ENCODE measurements at places on chromosomes 16 and 17.
A peak's percentile ranks its signal among the peaks of the same experiment; 100 is the strongest.

DNA sequence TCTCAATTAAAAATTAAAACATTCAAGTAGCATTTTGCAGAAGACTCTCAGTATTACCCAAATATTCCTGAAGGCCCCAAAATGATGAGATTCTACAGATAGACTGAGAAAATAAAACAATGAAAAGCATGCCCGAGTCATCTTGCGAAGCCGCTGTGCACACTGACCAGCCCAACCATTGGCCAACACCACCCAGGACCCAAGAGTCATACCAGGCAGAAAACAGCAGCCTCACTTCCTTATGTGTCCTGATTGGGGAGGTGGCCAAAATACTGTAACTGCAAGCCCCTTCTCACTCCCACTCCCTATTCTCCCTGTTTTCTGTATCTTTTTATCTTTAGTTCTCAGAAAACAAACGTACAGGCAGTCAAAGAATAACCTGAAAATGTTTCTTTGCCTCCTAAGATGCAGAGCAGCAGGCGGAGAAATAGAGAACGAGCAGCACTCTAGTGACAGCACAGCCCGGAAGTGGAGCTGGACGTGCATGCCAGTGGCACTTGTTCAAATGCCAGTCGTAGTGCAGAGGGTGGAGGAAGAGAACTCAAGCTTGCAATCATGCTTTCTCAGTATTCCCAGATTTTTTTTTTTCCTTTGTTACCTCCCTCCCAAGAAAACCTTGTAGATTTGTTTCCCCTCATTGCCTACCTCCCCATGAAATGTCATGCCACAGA, 182.3 kb upstream of the SOX9 start:
- no peak for DNase-seq

- no peak for DNase-seq
Observed at GRCh38 chr17:49747632-49748031, 16.3 kb downstream of the FAM117A start.

GRCh38 chr16:23072769-23073549, 76.3 kb downstream of the USP31 start:
- no peak for DNase-seq

GRCh38 chr16:86019446-86020047, 120.6 kb downstream of the IRF8 start:
- DNase-seq, result no peak

DNA sequence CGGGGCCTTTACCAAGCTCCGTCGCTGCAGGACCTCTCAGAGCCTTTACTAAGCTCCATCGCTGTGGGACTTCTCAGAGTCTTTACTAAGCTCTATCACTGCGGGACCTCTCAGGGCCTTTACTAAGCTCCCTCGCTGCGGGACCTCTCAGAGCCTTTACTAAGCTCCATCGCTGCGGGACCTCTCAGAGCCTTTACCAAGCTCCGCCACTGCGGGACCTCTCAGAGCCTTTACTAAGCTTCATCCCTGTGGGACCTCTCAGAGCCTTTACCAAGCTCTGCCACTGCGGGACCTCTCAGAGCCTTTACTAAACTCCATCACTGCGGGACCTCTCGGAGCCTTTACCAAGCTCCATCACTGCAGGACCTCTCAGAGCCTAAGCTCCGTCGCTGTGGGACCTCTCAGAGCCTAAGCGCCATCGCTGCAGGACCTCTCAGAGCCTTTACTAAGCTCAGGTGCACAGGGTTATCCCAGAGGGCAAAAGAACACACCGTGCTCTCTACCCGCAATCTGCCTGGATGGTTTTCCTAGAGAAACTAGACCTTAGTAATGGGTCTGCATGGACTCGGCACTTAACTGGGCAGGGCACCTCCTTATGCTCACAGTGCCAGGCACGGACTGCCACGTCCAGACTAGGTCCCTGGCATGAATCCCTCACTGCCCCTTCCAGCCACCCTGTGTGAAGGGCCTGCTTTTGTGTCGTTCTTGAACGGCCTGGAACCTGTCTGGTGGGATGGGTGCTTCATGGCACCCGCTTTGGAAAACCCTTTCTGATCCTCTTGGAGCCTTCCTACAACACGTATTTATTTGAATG, 69.2 kb upstream of the DOC2B start:
- DNase-seq, result no peak

- DNase-seq, result peak; percentile 91
Observed at GRCh38 chr17:45425125-45425983, 7.3 kb downstream of the ARHGAP27 start.

GRCh38 chr17:29769225-29769624, 146.5 kb upstream of the CORO6 start:
- no peak for DNase-seq

DNA sequence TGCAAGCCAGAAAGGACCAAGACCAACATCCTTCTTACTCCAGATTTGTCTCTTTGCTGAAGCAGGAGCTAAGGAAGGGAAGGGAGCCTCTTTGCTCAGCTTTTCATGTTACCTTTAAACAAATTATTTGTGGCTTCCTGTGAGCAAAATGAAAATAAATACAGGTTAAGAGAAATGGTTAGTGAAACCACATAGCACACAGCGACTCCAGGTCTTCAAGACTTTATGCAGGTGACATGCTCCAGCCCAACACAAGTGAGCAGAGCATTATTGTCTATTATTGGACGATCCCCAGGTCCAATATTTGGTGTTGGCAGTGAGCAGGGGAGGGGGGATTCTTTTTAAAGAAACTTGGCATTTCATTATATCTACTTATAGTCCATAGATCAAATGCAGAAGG, 53.3 kb downstream of the SALL1 start:
- no peak for DNase-seq

GRCh38 chr17:79483842-79484241, 127.0 kb downstream of the RBFOX3 start:
- no peak for DNase-seq

DNA sequence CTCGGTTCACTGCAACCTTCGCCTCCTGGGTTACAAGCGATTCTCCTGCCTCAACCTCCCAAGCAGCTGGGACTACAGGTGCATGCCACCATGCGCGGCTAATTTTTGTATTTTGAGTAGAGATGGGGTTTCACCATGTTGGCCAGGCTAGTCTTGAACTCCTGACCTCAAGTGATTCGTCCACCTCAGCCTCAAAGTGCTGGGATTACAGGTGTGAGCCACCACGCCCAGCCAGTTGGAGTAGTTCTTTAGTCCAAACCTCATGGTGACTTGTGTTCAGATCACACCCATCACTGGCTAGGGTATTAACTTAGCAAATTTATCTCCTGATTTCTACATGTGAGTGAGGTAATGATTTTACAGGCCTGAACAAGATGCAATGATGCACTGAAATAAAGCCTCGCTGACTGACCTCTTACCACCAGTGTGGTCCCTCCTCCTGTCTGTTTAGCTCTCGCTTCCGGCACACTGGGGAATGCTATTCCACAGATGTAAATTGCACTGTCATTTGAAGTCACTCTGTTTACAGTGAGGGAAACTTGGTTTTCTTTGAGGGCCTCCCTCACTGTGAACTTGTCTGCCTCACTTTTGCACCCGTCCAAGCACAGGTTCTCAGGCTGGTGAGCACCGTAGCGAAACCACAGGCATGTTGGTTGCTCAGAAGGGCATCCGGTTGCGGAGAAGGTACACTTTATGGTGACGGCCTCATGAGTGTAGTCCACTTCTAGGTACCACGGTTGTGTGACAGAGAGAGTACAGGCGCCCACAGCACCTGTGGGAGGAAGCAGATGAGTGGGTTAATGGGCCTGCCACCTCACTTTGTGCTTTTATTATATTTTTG, 5.5 kb downstream of the IGSF6 start:
- no peak for DNase-seq

GRCh38 chr17:63082952-63083351, 116.9 kb downstream of the TANC2 start:
- no peak for DNase-seq

GRCh38 chr16:85519540-85520231, 93.4 kb upstream of the GSE1 start:
- no peak for DNase-seq

- no peak for DNase-seq
Observed at GRCh38 chr16:81158964-81159363, 62.8 kb upstream of the GCSH start.

DNA sequence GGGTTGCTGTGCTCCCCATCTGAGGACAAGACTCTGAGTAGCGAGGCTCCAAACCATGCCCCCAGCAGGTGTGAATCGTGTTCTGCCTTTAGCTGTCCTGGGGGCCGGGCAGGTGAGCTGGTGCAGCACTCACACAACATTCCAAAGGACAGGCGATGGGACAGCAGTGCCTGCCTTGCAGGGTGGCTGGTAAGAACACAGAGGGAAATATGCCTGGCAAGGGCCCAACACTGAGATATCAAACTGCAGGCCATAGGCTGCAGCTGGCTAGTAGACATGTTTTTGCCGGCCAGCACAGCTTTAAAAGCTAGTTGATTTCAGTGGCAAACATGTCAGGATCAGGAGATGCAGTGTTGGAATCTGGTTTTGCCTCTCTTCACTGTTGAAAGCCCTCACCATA, 23.6 kb downstream of the CLEC16A start:
- no peak for DNase-seq

DNA sequence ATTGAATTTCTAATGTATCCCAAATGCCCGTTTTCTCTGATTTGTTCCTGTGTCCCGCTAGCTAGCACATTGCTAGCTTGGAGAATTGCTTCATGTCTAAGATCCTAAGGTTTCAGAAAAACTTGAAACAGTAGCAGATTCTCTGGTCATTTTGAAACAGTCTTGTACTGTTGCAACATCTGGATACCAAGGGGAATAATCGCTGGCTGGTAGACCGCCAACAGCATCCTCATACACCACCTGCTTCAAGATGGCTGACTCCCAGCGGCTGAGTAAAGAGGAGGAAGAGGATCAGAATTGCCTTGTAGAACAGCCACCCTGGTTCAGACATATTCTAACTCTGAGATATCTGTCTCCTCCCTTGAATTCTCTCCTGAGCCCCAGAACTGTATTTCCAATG, 226.7 kb upstream of the ELAC2 start:
- DNase-seq, result no peak

DNA sequence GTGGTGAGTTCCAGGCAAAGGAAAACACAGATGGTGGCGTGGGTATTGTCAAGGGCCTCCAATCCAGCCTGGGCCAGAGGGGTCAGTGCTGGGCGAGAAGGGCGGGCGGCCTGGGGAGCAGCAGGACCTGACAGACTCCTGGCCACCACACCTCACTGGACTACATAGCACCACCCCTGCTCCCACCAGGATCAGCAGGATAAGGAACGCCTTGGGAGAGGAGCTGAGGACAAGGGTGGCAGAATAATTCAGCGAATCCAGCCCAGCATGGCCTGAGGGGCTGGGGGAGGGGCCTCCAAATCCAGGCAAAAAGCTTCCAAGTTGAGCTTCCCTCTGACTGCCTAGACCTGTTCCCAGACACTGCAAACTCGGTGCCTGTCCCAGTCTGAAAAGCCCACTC, 6.5 kb downstream of the DLX4 start:
- DNase-seq, result peak; percentile 69

DNA sequence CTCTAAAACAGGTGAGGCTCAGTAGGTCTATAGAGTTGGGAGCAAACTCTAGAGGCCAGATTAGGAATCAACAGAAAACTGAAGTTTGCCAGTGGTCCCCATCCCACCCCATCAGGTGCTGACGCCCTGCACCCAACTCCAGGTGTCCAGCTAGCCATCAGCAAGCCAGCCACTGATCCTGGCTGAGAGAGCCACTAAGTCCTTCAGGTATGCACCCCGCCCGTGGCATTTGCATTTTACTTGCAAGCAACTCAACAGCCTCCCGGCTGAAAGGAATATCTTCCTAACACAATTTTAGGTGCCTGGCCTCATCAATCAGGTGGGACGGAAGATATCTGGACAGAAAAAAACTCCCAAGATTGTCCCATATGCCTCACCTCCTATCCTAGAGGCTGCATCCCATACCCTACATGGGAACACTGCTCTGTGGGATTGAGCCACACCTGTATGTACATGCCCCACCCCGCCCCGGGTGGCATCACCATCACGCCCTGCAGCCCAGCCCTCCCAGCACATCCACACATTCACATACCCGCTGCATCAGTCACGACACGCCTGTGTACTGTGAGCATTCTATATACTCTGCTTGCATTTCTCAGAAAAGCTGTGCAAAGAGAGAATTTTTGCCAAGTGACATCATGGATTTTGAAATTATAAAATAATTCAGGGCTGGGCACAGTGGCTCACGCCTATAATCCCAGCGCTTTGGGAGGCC, 8.3 kb downstream of the OTOP3 start:
- no peak for DNase-seq

GRCh38 chr17:74954115-74954514, 18.4 kb downstream of the OTOP3 start:
- no peak for DNase-seq

DNA sequence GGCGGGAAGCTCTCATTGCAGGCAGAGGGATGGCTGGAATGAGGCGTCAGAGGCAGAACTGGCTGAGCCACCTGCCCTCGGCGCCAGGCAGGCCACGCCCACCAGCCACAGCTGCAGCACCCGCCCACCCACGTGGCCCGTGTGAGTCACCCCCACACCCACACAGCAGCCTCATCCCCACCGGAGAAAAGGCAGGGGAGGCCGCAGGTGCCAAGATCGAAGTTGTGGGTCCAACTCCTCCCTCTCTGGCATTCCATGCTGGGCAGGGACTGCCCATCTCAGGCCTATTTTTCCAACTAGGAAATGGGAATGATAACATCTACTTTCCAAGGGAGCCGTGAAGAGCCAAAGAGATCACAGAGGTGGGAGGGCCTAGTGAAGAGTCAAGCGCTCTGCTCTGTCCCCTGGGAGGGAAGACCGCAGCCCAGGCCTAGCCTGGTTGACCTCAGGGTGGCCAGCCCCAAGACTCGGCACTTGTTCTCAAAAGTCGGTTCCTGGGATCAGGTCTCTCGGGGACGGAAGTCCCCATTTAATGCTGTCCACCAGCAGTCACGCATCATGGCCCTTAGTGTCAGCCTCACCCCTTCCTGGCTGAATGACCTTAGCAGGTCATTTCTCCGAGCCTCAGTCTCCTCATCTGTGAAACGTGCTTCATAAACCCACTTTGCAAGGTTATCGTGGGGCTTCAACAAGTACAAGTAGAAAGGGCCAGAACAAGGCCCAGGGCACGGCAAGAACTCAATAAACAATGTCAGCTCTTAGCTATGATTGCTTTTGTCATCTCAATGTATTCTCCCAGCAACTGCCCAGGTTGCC, at the start of gene TRPV3:
Gene TRPV3, minus strand, starts transcription at position 45 of the 816 bp plus-strand sequence. CDS start 2,962 bp downstream, outside the sequence.
- DNase-seq, result no peak

- no peak for DNase-seq
Observed at GRCh38 chr17:21275047-21275578, 9.4 kb upstream of the MAP2K3 start.

DNA sequence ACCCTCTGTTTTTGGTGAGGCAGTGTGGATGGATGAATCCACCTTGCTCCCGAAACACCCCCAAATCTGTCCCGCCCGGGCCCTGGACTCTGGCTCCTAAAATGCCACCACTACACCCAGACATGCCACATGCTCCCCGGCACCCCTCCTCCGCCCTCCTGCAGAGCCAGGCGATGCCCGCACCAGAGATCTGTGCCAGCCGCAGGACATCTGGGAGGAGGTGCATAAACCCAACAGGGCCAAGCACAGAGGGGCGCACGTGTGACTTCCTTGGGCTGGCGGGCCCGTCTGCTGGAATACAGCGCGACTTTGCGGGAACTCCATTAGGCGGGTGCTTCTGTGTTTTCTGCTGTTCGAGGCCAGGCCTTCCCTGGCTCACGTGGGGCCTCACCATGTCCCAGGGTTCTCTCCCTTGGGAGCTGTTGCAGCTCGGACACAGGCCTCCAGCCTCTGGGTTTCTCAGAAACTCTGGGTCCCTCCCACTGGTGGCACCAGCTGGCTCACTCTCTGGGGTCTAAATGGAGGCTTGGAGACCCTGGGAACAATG, 14.1 kb upstream of the ACSF3 start:
- no peak for DNase-seq

- peak; percentile 18 for DNase-seq
Observed at GRCh38 chr16:51577621-51578303, 426.7 kb upstream of the SALL1 start.

- DNase-seq, result no peak
Observed at GRCh38 chr16:85365120-85365519, 248.0 kb upstream of the GSE1 start.

All from HAP-1 (cell line).